T-helper 1 cell (primary cell): ENCODE measurements at places on chromosomes 7 and 10.

- no peak for DNase-seq
These were observed 28.5 kb downstream of the CELF2 start for GRCh38 chr10:11045995-11046775.

DNA sequence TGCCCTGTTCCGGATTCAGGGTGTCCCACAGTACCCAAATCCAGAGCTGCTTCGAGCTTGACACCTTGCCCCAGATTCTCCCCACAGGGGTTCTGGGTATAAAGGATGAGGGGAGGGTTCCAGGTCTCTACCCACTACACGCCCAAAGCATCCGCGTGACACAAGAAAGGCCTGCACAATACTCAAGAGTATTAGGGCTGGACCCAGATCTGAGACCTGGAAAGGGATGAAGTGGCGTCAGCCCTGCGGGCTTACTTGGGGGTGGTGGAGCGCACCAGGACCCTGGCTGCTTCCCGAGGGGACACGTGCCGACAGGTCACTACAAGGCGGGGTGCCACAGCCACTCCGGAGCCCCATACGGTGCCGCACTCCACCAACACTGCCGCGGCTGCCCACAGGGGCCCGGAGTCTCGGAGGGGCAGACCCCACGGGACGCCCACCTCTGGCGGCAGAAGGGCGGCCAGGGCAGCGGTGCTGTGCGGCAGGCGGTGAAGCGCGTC is 1.3 kb downstream of the TYSND1 start:
- no peak for DNase-seq

DNA sequence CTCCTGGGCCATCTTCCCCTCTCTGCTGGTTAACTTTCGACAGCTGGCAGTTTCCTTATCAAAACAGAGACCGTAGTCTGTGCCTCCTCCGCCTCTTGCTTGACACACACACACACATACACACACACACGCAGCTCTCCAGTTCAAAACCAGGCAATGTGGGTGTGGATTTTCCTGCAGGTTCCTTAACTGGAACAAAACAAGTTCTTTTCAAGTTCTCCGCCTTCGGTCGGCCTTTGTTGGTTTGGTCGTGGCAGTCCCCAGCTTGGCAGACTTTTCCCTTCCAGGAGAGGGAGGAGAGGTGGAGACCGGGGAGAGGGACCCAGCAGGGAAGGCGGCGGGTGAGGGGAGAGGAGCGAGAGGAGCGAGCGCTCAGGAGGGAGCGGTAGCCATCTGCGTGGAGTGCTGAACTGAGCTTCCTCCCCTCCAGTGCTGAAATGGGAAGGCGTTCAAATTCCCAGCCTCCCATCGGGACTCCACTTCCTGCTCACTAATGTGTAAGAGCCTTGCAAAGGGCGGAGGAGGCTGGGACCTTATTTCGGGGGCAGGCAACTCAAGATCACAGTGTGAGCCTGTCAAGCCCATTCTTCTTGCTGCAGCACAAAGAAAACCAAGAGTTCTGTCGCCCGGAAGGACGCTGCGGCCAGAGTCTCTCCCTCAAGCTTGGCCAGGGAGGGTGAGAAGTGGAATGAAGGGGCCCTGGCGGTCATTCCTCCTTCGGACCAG is 120.6 kb downstream of the PRPF18 start:
- no peak for DNase-seq

GRCh38 chr7:50795253-50795652 is 12.6 kb upstream of the GRB10 start:
- DNase-seq = no peak

DNA sequence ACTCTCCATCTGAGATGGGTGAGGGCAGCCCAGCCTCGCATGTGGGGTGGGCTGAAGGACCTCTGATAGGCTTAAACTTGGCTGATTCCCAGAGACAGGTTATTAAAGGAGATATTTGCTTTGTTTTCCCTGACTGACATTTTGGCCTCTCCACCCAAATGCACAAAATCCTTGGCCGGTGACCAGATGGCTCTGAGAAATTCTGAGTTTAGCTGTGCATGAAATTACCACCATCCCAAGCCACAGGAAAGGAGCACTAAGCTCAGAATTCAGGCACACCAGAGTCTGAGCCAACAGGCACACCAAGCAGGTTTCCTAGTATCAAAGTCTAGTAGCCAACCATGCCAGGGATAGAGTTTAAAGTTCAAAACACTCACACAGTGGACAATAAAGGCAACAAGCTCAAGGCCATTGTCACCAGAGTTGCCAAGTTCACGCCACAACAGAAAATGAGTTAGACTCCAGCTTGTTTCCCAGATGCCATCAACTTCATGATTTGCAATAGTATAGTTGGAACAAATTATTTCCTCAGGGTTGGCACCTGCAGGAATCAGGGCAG is 387.6 kb downstream of the KCNMA1 start:
- DNase-seq = no peak

DNA sequence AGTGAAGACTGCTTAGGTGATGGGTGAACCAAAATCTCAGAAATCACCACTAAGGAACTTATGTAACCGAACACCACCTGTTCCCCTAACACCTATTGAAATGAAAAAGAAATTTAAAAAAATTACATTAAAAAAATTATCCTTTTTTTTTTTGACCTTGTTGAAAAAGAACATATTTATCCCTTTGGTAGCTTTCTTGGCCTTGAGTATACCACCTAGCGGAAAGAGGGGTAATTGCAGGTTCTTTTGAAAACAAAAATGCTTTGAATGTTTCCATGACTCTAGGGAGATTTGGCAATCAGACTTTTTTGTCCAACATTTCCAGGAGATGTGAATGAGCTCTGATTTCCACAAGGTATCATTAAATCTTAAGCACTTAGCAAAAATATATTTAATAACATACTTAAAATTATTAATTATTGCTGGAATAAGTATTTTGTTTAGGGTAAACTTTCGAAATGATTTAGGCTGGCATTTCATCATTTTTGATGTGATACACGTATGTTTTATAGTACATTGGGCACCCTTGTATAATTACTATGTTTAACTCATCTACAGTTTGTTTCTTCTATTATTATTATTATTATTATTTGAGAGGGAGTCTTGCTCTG is 47.0 kb upstream of the ELMO1 start:
- DNase-seq = no peak

DNA sequence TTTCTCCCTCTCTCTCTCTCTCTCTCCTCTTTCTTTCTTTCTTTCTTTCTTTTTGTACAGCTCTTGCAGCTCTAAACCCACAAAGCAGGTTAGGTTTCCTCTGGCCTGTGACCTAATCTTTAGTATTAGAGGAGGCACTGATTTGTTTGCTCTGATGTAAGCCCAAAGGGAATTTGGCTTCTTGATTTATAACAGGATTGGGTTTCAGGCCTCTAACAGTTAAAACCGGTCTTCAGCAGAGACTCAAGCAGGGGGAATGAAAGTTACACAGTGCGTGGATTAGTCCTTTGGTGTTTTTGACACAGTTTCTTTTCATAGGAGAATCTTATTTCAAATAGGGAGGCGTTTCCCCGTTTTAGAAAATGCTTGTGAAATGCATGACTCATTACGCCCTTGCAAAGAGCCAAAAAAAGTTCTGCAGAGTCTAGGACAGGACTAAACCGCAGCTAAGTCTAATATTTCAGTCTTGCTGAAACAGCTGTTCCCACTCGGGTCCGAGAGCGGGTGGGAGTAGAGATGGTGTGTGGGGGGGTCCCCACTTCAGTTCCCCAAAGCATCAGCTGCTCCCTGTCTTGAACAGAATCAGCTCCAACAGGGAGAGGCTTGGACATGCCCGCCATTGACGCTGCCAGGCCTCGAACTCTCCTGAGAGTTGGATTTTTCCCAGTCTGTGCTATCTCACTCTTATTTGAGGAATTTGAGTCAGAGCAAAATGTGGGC is 296.5 kb upstream of the PITRM1 start:
- DNase-seq = no peak

GRCh38 chr10:31090894-31091607 is 59.4 kb upstream of the ZNF438 start:
- no peak for DNase-seq

GRCh38 chr10:108180878-108181277 is 1016.4 kb upstream of the SORCS1 start:
- DNase-seq = no peak

DNA sequence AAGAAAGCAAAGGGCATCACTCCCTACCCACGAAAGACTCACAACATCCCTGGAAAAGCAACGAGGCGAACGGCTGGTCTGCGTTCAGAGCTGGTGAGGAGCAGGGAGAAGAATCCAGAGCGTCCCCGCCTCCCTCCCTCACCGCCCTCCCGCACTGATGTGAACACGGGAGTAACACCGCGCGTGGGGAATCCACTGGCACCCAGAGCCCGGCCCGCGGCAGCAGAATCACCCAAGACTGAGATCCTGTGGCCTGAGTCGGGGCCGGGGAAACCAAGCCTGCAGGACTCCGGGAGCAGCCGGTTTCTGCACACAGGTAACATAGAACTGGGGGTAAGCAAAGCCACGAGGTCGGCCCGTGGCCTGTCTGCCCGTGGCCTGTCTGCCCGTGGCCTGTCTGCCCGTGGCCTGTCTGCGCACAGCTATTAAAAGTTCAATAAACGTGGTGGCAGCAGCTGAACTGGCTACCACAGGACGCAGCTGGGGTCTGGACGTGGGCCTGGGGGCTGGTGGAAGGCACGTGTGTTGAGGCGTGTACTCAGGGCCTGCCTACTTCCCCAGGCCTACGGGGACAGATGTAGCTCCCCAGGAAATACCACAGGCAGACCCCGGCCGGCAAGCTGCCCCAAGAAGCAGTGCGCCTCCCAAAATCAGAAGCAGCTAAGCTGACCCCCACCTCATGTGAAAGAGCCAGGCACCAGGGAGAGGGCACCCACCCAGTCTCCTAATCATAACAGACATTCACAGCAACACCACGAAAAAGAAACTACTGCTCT is 23.0 kb downstream of the DIP2C start:
- DNase-seq = no peak

DNA sequence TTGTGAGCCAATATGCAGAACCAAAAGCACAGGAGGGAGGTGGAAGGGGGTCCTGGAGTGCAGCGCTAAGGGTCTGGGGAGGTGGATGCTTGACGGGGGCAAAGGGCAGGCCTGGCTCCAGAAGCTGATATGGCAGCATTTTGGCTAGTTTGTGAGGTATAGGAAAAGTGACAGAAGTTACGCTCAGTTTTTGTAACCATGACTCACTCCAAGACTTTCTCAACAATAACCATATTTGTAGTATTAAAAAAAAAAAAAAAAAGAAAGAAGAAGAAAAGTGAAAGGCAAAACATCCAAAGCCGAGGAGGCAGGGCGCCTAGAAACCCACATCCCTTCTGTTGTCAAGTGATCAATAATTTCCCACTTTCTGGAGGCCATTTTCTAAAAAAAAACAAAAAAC is 92.3 kb downstream of the RNF216 start:
- DNase-seq = peak; percentile 73

DNA sequence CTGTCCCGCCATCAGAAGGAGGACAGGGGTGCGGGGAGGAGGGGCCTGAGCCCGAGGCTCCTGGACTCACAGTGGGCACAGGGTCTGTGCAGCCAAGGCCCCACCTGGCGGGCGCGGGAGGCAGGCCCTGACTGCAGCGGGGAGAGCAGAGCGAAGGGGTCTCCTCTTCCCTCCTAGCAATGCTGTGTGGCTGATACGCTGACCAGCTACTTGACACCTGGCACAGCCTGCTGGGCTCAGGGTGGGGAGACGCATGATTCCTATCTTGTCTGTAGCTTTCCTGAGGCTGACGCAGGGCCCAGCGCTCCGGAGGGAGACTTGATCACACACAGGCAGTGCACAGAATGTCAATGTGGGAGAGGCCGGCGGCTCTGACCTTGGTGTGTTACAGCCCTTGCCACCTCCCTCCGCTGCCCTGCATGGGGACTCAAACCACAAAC is 174.9 kb downstream of the ELFN1 start:
- no peak for DNase-seq
